Stimulated activated CD8-positive, alpha-beta memory T cell treated with anti-CD3 and anti-CD28 coated beads, Interleukin-7, amount 100 ng/mL, for 1 hour (primary cell): ENCODE measurements at places on chromosomes 12 and 14.

- no peak for DNase-seq
Observed at GRCh38 chr12:113678223-113679119, 206.8 kb upstream of the LHX5 start.

- DNase-seq = peak; percentile 55
Observed at GRCh38 chr12:48936379-48936979, 11.2 kb upstream of the FKBP11 start.

DNA sequence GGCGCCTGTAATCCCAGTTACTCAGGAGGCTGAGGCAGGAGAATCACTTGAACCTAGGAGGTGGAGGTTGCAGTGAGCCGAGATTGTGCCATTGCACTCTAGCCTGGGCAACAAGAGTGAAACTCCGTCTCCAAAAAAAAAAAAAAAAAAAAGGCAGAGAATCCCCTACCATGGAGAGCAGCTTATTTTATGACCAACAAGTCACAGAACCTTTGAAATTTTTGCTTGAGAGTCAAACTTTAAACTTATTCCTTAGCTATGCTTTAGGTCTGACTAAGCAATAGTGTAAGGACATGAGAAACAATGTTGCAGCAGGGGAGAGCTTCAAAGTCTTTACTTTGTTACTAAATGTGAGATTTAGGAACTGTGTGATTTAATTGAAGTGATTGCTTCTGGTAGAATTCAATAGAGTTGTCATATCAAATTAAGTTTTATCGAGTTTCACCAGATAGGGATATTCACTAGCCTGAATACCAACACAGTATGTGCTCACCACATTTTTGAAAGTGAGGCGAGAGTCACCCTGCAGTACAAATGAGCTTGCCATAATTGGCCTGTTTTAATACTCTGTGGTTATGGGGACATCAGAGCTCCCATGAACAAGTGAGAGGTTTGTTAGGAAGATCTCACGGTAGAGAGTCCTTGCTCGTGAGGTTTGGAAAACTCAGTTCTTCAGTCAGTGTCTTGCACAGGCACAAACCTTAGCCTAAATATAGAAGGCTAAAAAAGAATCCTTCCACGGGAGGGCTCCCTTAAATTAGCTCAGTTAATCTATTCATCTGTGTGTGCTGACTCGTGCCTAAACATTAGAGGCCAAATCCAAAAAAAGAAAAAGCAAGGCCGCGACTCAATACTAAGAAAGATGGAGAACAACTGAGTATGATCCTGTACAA is 108.6 kb downstream of the SAMD4A start:
- no peak for DNase-seq

- no peak for DNase-seq
Observed at GRCh38 chr14:92309968-92310530, 12.9 kb upstream of the SLC24A4 start.

DNA sequence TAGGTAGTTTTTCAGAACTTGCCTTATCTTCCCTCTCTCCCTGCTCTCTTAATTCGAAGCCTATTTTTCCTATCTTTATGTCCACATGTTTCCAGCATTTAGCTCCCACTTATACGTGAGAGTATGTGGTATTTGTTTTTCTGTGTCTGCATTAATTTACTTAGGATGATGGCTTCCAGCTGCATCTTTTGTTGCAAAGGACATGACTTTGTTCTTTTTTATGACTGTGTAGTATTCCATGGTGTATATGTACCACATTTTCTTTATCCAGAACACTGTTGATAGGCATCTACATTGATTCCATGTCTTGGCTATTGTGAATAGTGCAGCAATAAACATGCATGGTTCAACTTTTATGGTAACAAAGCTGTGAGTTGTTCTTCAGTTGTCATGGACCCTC is 7.8 kb upstream of the CLEC2D start:
- DNase-seq = no peak

DNA sequence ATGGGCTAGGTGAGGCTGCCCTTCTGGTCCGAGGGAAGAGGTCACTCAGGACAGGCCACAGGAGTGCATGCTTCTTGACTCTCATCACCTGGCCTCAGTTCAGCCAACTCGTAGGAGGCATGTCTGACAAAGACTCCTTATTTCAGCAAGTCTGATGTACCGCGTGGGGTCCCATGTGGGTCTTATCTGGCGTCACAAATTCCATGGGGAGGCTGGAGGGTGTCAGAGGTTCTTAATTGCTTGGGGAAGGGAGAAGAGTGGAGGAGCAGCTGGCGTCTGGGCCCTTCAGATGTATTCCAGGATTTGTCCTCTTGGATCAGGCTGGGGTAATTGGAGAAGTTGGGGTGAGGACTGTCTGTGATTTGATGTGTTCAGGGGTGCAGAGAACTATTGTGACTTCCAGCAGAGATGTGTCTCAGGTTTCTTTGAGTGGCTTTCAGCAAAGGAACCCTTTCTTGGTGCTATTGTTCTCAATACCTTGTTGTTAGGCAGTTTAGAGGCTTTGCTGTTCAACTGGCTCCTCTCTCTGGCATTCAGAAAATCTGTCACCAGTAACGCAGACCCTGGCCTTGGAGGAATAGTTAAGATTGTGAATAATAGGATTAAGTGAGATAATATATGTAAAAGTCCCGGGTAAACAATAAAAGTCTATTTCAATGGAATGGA is 60.1 kb downstream of the SUSD6 start:
- no peak for DNase-seq

- no peak for DNase-seq
Observed at GRCh38 chr12:91852634-91853033, 293.0 kb downstream of the BTG1 start.

DNA sequence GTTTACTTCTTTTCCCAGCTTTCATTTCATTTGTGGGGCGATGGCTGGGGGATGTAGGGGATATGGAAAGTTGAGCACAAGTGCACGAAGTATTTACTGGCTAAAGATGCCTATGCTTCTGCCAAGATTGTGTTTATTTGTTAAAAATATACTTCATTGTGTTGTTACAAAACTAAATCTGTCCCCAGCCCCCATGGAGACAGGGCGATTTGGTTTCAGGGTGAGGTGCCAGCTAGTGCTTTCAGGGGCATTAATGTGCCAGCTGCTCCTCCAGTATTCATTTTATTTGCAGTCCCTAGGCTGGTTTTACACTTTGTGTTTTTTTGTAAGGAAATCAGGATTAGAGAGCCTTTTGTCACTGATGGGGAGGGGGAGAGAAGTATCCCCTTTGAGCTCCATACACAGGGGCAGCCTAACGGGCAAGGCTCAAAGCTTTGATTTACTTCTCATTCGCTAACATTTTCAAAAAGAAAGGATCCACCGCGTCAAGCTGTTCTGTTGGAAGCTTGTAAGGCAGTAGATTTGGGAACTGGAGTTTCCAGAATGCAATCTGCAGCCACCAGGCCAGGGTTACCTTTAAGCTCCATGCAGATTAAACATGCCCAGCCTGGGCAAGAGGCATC is 198.7 kb upstream of the PLEKHG7 start:
- DNase-seq = no peak

GRCh38 chr12:104653730-104654664 is 197.2 kb downstream of the CHST11 start:
- DNase-seq = no peak

GRCh38 chr12:41663598-41664265 is 475.6 kb downstream of the PDZRN4 start:
- no peak for DNase-seq

- DNase-seq = no peak
Observed at GRCh38 chr14:85291731-85292130, 238.2 kb upstream of the FLRT2 start.

GRCh38 chr12:12622418-12622817 is 10.7 kb downstream of the CREBL2 start:
- no peak for DNase-seq

- no peak for DNase-seq
Observed at GRCh38 chr12:68034567-68034966, 45.3 kb downstream of the IFNG-AS1 start.

GRCh38 chr12:51600721-51601120 is 9.7 kb downstream of the SCN8A start:
- DNase-seq = no peak

- DNase-seq = no peak
Observed at GRCh38 chr12:56995201-56995929, 11.0 kb downstream of the ZBTB39 start.

- no peak for DNase-seq
Observed at GRCh38 chr12:55188974-55189556, 31.8 kb upstream of the OR10A7 start.

- no peak for DNase-seq
Observed at GRCh38 chr14:24228902-24229301, 3.3 kb downstream of the NEDD8 start.

- no peak for DNase-seq
Observed at GRCh38 chr14:103273745-103274615, 60.1 kb upstream of the EIF5 start.

DNA sequence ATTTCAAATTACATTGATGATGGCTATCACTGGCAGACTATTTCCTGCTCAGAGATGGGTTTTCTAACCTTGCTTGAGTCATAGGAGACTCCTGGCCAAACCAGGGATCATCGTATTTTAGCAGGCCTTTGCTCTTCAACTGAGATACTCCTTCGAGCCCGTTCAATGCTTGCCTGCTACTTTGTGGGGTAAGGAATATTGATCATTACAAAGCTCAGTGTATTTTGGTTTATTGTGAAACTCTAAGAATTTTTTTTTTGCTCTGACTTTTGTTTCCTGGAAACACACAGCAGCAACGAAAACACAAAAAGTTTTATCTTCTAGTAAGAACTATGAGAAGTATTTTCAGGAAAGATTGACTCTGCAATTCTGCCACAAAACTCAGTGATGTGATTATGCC is 4.1 kb downstream of the GPRC5D start:
- no peak for DNase-seq

DNA sequence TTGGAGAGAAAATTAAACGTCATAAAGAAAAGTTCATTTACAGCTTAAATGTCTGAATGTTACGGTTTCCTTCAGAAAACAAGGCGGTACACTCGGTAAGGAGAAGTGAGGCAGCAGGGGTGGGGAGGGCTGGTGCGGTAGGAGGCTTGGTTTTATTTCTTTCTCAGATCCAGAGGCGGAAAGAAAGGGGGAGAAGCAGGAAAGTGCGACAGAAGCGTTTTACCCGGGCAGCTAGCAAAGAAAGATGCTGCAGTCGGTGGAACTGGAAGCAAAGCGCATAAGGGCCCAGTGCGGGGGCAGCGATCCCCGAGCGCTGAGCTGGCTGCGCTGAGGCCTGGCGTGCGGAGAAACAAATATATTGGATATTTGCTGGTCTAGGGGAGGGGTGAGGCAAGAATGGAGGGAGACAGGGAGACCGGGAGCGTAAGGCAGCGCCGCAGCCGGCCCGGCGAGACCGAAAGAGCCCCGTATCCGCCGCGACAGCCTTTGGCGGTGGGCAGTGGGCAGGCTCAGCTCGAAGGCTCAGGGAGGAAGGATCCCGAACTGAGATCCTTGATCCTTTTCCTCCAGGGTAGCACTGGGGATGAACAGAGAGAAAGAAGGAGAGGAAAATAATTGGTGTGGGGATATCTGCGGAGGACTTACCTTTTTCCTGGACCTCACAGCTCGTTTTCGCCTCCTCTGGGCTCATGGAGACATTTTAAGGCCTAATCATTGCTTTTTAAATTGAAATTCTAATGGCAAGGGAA is 6.4 kb upstream of the HOXC11 start:
- no peak for DNase-seq

DNA sequence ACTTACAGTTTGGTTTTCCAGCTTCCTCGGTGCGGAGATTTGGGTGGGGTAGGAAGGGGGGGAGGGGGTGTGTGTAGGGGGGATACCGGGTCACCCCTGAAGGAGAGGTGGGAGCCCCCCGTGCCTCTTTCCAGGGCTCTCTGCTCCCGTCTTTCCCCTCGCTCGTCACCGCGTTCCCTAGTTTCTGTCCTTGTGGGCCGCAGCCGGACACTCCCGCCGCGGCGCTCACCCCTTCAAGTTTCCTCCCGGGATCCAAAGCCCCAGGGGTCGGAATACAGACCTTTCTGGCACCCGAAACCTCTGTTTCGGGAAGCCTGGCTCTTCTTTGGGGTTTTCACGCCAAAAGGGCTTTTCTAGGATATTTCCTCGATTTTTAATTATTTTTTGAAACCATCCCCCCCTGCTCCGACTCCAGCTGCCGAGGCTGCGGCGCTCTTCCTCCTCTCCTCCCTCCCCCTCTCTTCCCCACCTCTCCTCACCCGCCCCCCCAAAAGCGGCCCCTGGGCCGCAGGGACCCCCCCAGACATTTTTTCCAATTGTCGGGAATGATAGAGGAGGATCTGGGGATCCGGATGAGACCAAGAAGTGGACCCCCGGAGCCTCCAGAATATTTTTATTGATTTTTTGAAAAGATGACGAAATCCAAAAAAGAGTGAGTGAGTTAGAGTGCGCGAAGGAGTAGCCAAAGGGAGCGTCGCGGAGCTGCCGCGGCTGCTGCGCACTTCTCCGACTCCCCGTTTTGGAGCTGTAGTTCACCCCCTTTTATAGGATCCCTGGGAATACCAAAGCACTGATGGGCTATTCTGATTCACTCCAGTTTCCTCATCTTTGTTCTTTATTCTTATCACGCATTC is 1.7 kb downstream of the CCND2 start:
- no peak for DNase-seq

DNA sequence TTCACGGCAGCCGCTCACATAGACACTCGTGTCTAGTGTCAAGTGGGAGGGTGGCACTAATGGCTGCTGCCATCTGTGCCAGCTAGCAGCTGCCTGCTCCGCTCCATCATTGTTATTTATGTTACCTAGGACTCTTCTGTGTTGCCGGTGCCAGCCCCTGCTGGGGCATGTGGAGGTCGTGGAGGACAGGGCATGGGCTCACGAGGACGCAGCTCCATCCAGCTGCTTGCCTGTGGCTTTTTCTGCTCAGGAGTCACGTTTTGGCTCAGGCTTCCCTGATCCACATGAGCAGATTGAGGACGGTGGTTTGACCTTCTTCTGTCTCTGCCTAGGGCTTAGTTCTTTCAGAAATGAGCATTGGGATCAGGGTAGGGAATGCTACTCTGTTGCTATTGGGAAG is 31.2 kb downstream of the TPCN1 start:
- no peak for DNase-seq

- DNase-seq = no peak
Observed at GRCh38 chr14:81178063-81178462, 42.7 kb downstream of the GTF2A1 start.

GRCh38 chr14:105739331-105740102 is 213.1 kb downstream of the TMEM121 start:
- no peak for DNase-seq

DNA sequence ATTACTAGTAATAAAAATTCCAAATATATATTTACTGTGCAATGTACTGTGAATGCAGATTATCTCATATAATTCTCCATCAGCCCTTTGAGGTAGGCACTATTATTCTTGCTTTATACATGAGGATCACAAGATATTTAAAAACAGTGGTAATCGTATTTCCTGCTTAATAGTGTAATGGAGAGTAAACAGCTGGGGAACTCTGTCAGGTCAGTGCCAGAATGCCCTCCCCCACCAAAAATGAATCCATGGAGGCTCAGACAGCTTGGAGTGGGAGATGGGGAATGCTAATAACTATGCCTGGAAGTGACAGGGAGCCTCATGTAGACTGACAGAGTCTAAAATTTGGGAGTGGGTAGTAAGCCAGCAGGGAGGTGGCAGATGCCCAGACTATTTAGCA is 153.6 kb downstream of the PAH start:
- no peak for DNase-seq

- no peak for DNase-seq
Observed at GRCh38 chr14:47262801-47263200, 412.6 kb downstream of the MDGA2 start.
